ENCODE measurements at places on chromosomes 13 and 19. TPM values are rescaled to one million over a fixed set of nuclear protein-coding genes. Genes with fewer than 3 reads are reported as not detected.
A peak's percentile ranks its signal among the peaks of the same experiment; 100 is the strongest.

- no peak for DNase-seq
Measured at GRCh38 chr13:108325863-108326262, 56.3 kb downstream of the TNFSF13B start.

GRCh38 chr19:28521614-28522544 is 691.1 kb downstream of the UQCRFS1 start:
- no peak for DNase-seq

GRCh38 chr13:24896061-24896460 is 132.1 kb downstream of the RNF17 start:
- no peak for DNase-seq

DNA sequence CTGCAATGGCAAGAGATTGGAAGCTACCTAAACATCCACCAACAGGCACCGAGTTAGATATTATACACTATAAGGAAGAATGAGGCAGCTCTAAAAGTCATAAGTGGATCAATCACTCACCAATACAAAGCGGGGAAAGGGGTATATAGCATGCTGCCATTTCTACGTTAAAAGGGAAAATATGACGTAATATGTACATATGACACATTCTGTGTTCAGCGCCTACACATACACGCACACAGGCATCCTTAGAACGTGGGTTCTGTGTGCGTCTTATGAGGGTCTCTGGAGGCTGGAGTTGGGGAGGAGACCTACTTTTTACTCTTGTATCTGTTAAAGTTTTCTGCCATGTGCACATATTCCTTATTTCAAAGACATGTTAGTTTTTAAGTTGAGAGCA is 5.9 kb downstream of the IL17D start:
- no peak for DNase-seq

DNA sequence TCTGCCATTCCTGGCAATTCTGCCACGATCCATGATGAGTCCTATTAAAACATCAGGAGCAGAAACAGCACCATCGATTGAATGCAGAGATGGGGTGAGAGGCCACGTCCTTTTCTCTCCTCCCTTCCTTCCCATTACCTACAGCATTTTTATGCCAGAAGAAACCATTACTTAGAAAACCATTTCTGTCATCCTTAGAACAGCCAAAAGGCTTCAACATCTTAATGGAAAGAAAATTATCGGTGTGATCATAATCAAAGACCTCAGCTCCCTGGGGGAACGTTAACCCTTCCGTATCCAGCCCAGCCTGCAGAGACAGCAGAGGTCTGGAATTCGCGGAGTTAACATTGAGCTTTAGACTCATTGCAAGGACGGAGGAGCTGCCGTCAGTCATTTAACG is 56.0 kb upstream of the SIAH3 start:
- DNase-seq, result no peak

DNA sequence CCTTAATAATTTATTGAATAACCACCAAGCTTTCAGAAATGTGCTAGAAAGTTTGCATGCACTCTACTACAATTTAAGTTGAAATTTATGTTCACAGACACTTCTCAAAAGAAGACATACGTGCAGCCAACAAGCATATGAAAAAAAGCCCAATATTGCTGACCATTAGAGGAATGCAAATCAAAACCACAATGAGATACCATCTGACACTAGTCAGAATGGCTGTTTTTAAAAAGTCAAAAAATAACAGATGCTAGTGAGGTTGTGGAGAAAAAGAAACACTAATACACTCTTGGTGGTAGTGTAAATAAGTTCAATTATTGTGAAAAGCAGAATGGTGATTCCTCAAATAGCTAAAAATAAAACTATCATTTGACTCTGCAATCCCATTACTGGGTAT is 308.8 kb upstream of the PCDH9 start:
- no peak for DNase-seq

- DNase-seq, result no peak
Measured at GRCh38 chr13:70353096-70353495, 244.8 kb upstream of the KLHL1 start.

DNA sequence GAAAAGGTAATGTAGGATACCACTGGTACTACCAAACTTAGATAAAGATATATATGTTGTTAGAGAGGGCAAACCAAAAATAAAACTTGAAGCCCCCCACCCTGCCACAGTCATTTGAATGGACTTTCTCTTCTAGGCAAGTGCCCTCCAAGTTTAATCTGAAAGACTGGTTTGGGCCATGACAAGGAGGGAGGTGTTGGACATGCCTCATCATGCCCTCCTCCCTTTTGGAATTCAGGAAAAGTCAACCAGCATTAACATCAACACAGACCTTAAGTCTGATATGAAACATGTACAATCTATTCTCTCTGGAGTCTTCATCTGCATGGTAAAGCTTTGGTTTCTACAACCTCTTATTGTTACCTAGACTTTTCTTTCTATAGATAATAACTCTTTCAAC is 46.3 kb upstream of the GPR12 start:
- DNase-seq, result no peak

GRCh38 chr13:108322206-108322824 is 52.8 kb downstream of the TNFSF13B start:
- DNase-seq, result peak; percentile 42

- DNase-seq, result no peak
Measured at GRCh38 chr19:51693819-51694218, 689 bp downstream of the SPACA6 start.

GRCh38 chr13:74324338-74324737 is 190.1 kb upstream of the KLF12 start:
- DNase-seq, result no peak

- DNase-seq, result no peak
Measured at GRCh38 chr19:43687660-43687997, 17.7 kb upstream of the PLAUR start.

GRCh38 chr19:5792224-5792623 is 1.3 kb upstream of the DUS3L start:
- no peak for DNase-seq

DNA sequence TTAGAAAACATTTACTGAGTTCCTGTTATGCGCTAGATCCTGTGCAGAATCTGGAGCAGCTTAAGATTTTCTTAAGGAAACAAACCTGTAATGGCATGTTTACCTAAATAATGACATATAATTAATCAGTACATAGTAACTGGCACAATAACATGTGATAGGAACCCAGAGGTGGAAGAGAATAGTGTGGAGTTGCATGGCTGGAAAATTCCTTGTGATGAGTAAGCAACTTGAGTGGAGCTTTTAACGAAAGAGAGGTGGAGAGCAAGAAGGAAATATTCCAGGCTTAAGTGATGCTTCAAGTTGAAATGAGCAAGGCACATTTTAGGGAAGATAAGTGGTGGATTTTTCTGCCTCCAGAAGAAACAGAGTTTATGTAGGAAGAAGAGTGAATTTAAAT is 9.2 kb upstream of the GPC5 start:
- no peak for DNase-seq

- peak; percentile 93 for DNase-seq
Measured at GRCh38 chr19:14405758-14406644, 13.1 kb downstream of the DDX39A start.

DNA sequence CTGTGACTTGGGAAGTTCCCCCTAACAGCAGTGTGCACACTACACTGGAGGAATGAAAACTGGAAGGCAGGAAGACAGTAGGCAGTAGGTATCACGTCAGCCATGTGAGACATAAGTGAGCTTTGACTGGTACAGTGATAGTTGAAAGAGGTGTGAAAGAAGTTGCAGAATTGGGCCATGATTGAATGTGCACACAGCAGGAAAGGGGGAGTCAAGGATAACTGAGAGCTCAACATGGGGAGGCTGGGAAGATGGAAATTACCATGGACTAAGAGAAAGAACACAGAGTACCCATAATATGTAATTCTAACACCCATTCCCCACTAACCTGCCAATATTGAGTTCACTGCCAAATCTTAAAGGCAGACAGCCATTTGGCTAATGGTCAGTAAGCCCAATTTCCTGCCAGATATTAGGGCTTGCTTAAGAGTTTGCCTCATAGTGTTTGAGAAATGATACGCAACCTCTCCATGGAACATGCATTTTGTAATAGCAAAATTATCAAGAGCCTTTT is 321.7 kb downstream of the DCT start:
- no peak for DNase-seq

- no peak for DNase-seq
Measured at GRCh38 chr19:1388637-1389026, 4.9 kb downstream of the NDUFS7 start.

- peak; percentile 93 for DNase-seq
Measured at GRCh38 chr13:40609972-40610726, 56.3 kb downstream of the FOXO1 start.

GRCh38 chr13:80329250-80329649 is 11.7 kb downstream of the SPRY2 start:
- DNase-seq, result no peak

GRCh38 chr13:28128030-28128429 is 10.3 kb upstream of the PAN3 start:
- no peak for DNase-seq

DNA sequence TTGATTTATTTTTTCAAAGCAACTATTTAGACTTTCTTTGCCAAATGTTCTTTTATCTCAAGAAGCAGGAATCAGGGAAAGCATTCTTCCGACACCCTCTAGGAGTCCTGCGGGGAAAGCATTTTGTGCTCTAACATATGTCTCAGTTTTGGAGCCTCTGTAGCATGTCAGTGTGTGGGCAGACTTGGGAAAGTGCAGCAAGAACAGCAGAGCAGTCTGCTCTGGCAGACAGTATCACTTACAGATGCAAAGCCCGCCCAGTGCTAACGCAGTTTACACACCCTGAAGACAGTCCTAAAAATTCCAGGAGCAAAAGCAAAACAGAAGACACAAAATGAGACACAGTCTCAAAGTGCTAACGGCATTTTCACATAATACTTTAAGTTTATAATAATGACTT is 393.5 kb downstream of the KLF12 start:
- no peak for DNase-seq

- no peak for DNase-seq
Measured at GRCh38 chr13:33697926-33698325, 120.0 kb upstream of the RFC3 start.

- DNase-seq, result no peak
Measured at GRCh38 chr13:43861863-43862262, 17.7 kb downstream of the CCDC122 start.

DNA sequence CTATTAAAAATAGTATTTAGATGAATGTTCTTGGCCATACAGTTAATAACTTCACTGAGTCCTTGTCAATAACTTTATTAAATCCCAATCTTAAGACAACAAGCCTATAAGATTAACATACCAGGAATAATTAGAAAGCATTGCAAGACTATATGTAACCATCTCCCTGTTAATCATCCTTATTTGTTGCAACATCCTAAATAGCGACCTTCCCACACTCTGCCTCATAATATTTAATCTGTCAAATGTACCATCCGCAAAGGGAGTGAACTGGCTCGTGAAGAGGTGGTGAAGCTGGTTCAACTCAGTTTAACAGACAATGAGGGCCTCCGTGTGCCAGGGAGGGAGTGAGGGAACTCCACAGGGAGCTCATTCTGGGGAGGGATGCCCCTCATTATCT is 33.9 kb downstream of the KL start:
- DNase-seq, result no peak

DNA sequence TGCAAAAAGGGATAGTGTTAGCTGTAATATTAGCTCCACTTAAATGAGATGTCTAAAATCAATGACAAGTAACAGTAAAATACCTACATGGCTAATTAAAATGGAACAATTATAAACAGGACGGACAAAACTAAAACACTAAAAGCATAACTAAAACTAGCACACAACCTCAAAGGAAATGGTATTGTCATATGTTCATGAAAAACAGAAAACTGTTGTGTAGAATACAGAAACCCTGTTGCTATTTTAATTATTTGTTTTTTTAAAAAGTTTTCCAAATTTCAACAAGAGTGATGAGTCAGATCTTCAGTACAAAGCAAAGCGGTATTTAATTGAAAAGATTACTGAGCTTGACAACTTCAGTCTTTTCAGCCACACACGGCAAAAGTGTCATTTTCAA is 4.2 kb downstream of the RCBTB2 start:
- DNase-seq, result no peak

DNA sequence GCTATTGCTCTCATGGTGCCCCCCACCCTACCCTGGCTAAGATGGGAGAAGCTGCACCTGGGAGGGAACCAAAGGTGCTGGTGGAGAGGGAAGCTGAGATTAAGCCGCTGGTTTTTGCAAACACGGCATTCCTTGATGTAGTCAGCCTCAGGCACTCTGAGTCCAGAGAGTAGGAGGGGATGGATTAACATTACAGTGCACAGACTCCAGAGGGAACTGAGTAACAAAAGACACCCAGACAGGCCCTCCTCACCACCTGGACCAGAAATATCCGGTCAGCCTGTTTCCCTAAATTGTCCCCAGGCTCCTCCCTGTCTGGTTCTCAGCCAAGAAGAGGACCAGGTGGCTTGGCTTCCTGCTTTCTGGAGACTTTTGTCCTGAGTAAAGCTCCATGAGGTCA is 28.9 kb upstream of the PABPC3 start:
- no peak for DNase-seq

DNA sequence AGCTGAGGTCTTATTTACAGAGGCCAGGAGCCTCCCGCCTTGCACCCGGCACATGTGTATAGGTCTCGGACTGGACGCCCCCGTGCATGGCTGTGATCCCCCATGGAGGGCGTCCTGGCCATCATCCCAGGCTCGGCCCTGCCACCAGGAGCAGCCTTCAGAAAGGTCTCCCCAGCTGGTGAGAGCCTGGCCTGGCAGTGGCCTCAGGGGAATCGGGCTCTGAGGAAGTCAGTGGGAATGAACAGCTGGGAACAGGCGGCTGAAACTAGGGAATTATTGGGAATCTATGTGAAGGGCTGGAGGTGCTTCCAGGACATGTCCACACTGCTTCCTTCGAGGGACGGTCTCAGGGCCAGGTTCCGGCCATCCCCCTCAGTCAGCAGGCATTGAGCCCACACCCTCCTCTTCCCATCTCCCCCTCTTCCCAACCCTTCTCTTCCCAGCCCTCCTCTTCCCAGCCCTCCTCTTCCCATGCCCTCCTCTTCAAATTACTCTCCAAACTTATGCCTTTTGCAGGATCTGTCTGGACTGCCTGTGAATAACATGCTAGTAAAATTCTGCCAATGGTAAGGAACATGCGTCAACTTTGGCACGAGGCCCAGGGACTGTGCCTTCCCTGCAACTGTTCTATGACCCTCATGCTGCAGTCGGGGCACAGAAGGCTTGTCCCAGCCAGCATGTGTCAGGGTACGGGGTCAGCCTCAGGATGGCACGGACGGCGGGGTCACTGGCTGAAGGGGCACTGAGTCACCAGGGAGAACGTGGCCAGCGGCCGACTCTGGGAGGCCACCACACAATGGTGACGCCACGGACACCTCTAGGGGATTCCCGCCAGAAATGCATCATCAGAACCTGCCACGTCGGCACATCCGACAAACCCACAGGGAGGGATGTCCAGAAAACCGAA is 24.2 kb upstream of the C13orf46 start:
- DNase-seq, result no peak

GRCh38 chr13:30486230-30487074 is 20.7 kb upstream of the HMGB1 start:
- DNase-seq, result no peak

GRCh38 chr13:33452873-33453517 is 167.4 kb upstream of the STARD13 start:
- DNase-seq, result no peak

The KLK5 gene
- not detected for total RNA-seq

The SMAD9 gene
- 4.5 TPM for total RNA-seq

The TTC9B gene
- not detected for total RNA-seq

The MEIS3 gene
- not detected for total RNA-seq

The HSPB6 gene
- total RNA-seq, result 2.7 TPM

The TJP3 gene
- total RNA-seq, result not detected

The IGSF23 gene
- total RNA-seq, result not detected

The RFXAP gene
- total RNA-seq, result 9.0 TPM

The KANK2 gene
- total RNA-seq, result 77.9 TPM

The NLRP7 gene
- not detected for total RNA-seq

The NLRP11 gene
- total RNA-seq, result not detected

The MED16 gene
- 63.1 TPM for total RNA-seq

The TSHZ3 gene
- 6.2 TPM for total RNA-seq

The C1QTNF9 gene
- not detected for total RNA-seq

The CCDC8 gene
- total RNA-seq, result 0.75 TPM

Measured in endothelial cell of umbilical vein (primary cell).